ENCODE measurements at places on chromosomes 5 and 9. TPM values are rescaled to one million over a fixed set of nuclear protein-coding genes. Genes with fewer than 3 reads are reported as not detected.
A peak's percentile ranks its signal among the peaks of the same experiment; 100 is the strongest.

The RANBP17 gene
- 1.1 TPM for total RNA-seq

The IL5 gene
- total RNA-seq = not detected

The NKD2 gene
- total RNA-seq = not detected

The GRIN1 gene
- total RNA-seq = not detected

The FIBCD1 gene
- total RNA-seq = not detected

The F2RL2 gene
- total RNA-seq = not detected

The SAXO1 gene
- not detected for total RNA-seq

The FGF18 gene
- 0.20 TPM for total RNA-seq

The LAMC3 gene
- 0.07 TPM for total RNA-seq

The ORM1 gene
- total RNA-seq = not detected

The CBY3 gene
- not detected for total RNA-seq

DNA sequence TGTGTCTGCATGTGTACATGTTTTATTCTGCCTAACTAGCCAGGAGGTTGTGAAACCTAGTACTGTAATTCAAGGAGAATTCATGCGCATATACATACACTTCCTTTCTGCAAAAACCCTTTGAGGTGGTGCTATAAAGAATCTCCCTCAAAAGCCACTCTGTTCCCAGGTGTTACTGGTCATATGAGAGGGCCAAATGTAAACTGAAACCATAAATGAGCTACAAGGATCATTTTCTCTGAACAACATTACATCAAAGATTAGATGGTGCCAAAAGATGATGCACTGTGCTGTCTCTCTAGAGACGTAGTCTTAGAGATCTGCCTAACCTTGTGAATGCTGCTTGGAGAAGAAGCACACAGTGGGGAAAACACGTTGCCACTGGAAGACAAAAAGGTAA is 15.7 kb downstream of the NREP start:
- no peak for DNase-seq

DNA sequence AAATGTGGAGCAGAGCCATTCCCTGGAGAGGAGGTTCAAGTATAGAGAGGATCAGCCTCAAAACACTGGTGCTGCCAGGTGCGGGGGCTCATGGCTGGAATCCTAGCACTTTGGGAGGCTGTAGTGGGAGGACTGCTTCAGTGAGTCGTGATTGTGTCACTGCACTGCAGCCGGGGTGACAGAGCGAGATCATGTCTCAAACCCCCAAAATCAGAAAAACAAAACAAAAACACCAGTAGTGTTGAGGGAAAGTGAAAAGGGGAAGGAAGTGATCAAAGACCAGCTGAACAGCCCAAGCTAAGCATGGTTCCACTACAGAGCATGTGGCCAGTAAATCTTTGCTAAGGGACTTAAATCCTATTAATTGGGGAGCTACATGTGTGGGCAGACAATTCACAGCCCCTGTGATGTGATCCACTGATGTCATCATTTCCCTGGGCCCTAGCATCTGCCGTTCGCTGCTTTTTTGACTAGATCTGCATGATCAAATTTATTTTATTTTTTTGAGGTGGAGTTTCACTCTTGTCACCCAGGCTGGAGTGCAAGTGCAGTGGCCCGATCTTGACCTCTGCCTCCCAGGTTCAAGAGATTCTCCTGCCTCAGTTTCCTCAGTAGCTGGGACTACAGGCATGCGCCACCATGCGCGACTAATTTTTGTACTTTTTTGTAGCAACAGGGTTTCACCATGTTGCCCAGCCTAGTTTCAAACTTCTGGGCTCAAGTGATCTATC is 2.7 kb upstream of the PCBD2 start:
- no peak for DNase-seq

- no peak for DNase-seq
Measured at GRCh38 chr9:124480621-124480981, 26.6 kb downstream of the NR5A1 start.

DNA sequence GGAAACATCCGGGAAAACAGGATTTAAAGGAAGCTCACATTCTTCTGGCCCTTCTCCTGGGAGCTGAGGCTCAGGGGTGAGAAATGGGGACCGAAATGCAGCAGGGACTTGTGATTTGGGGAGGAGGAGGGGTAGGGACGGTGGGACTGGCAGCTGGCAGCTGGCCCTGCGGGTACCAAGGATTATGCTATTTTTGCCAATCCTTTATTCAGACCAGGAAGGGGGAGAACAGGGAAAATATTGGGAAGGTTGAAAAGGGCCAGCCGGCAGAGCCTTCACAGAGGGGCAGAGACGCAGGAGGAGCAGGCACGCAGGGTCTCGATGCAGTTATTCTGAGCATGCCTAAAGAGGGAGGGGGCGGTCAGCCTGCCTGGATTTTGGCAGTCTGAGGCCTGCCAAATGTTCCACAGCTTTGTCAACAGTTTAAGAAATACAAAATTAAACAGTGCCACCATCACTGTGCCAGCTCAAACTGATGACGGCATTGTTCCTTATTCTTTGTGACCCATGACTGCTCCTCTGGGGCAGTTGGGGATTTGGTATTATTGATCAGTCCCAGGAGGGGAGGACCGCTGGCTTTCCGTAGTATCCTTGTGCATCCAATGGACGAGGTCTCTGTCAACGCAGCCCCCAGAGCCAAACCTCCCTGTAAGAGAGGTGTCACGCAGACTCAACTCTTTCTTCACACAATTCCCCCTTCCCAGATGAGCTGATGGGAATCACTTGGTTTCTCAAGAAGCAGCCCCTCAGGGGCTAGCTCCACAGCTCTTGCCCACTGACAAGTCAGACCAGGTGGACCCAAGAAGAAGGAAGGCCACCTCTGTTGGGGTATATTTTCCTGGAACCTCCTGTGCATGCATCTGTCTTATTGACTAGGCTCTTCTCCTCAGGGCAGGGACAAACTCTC is 553.3 kb downstream of the BNC2 start:
- no peak for DNase-seq

DNA sequence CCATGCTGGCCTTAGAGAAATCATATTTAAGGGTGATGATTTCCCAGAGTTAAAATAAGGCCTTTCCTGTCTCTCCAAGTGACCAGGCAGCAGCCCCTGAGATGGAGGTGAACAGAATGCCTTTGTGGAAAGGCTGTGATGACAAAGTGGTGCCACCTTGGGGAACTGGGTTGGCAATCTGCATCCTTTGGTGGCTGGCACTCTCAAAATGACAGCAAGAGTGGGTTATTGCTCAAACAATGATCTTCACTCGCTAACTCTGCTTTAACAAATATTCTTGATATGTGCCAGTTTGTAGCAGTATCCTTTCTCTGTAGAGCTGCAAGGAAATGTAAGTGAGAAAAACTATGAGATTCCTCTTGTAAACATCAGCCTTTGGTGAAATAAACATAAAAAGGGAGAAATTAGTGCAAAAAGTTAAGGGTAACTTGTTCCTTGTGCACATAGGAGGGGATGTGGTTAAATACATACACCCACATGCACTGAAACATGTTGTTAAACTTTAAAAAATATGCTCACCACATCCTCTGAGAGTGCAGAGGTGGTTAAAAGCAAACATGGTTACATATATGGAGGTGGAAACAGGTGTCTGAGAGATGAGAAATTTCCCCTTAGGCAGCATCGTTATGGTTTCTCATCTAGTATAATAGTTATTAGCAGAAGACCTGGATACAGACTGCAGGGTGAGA is 373.4 kb upstream of the CTNND2 start:
- DNase-seq = no peak

DNA sequence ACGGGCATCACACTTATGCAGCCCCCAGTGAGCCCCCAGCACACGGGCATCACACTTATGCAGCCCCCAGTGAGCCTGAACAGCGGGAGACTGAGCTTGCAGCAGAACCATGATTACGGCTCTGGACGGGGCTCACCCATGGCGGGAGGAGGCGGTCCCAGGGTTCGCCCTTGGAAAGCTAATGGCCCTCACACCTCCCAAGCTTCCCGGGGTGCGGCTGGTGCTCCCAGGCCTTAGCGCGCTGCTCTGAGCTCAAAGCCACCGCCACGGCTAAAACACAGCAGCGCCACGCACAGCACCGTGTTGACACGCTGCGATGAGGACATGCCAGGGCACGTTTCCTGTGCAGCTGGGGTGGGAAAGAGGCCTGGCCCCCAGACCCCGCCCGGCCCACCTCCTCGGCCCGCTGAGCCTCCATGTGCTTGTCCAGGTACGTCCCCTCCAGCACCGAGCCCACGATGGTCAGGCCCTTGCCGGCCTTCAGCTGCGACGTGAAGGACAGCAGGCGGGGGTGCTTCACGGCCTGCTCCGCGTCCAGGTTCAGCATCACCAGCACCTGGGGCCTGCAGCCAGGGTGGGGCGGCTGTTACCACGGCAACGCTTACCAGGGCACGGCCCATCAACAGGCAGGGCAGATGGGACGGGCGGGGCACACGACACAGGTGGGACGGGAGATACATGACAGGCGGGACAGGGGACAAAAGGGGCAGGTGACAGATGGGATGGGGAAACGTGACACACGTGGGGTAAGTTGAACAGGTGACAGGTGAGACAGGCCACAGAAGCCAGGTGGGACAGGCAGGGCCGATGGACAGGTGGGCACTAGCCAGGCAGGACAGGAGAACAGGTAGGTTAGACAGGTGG is 38.4 kb downstream of the SLC12A7 start:
- no peak for DNase-seq

- DNase-seq = peak; percentile 62
Measured at GRCh38 chr9:121567500-121568342, 68.1 kb upstream of the GGTA1 start.

- DNase-seq = no peak
Measured at GRCh38 chr9:89218040-89218928, 39.7 kb upstream of the SHC3 start.

GRCh38 chr5:172901788-172902496 is 57.3 kb upstream of the RPL26L1 start:
- no peak for DNase-seq

DNA sequence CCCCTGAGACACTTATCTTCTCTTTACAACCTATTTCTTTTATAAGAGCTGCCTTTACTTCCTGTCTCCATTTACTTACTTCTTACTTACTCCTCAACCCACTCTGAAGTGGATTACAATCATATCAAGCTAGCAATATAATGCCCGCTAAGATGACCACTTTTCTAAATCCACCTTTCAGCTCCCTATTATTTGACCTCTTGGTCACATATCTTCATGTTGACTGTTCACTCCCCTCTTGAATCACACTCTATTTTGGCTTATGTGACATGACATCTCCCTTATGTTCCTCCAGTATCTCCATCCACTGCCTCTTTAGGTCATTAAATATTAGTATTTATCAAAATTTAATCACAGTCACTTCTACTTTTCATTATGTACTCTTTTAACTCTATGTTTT is 255.3 kb upstream of the TRPC7 start:
- no peak for DNase-seq

DNA sequence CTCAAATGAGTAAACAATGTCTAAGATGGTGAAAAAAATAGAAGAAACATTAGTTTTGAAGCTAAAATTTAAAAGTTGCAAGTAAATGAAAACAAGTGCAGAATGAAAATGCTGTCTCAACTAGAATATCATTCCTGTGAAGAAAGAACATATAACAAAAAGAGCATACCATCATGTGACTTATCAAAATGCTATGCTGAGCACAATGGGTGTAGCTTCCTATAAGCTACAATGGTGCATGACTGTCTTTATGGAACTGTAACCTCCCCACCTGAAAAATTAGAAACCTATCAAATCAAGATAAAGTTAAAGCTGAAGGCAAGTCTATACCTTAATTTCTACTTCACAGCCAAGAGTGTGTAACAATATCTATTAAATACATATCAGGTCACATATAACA is 192.0 kb downstream of the AP3B1 start:
- DNase-seq = no peak

DNA sequence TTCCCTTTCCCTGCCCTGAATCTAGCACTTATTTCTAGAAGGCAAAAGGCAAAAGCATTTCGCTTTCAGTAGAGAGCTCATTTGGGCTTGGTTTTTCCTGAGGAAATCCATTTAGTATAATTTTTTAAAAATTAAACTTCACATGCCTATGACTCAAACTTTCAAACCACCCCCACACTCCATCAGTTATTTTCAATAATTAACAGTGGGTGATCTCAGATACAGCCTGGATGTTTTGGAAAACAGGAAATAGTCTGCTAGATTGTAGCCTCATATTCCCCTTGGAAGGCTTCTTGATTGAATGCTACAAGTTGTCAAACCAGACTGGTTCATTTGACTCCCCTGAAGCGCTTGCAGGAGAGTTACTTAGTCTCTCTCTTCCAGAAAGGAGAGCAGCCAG is 40.6 kb downstream of the SEMA5A start:
- no peak for DNase-seq

- DNase-seq = no peak
Measured at GRCh38 chr5:140806834-140807775, at the start of gene PCDHA4. Gene PCDHA4 (plus strand): TSS chr5:140807068.

GRCh38 chr5:171872666-171873065 is 87.0 kb downstream of the SMIM23 start:
- DNase-seq = no peak

- DNase-seq = no peak
Measured at GRCh38 chr5:65828022-65828896, 98.1 kb upstream of the ERBIN start.

DNA sequence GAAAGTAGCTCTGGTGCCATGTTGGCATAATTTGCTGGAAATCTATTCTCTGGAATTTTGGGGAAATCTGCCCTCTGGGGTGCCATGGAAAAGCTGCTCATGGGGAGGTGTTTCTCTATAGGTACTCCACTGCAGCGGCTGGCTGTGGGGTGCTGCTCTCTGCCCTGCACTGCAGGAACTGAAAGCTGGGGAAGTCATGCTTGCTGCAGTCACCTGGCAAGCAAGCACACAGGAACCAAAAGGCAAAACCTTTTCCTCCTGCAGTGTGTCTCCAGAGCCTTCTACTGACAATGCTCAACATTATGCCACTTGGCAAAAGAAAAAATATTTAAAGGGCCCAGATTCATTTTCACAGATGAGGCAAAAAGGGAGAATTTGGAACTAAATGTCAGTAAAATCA is 25.8 kb upstream of the CARNMT1 start:
- no peak for DNase-seq

DNA sequence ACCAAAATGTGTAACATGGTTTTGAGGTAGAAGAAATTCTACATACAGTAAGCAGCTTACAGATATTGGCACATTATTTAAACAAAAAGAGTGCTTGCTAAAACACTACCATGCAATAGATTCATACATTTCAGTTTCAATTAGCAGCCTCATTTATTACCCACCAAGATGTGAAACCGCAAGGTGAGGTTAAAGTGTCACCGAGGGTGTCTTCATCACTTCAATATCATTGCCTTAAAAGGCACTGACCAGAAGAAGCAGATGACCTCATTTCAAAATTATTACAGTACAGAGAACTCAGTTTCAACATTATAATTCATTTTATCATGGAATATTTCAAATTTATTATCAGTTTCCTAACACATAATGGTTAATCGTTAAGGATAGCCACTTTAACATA is 302.2 kb downstream of the ISL1 start:
- no peak for DNase-seq

Data from gastrocnemius medialis (tissue), 4 donors.